ENCODE measurements at places on chromosomes 3 and 15.

- DNase-seq, result no peak
Measured at GRCh38 chr15:40081691-40082194, 26.9 kb downstream of the BMF start.

DNA sequence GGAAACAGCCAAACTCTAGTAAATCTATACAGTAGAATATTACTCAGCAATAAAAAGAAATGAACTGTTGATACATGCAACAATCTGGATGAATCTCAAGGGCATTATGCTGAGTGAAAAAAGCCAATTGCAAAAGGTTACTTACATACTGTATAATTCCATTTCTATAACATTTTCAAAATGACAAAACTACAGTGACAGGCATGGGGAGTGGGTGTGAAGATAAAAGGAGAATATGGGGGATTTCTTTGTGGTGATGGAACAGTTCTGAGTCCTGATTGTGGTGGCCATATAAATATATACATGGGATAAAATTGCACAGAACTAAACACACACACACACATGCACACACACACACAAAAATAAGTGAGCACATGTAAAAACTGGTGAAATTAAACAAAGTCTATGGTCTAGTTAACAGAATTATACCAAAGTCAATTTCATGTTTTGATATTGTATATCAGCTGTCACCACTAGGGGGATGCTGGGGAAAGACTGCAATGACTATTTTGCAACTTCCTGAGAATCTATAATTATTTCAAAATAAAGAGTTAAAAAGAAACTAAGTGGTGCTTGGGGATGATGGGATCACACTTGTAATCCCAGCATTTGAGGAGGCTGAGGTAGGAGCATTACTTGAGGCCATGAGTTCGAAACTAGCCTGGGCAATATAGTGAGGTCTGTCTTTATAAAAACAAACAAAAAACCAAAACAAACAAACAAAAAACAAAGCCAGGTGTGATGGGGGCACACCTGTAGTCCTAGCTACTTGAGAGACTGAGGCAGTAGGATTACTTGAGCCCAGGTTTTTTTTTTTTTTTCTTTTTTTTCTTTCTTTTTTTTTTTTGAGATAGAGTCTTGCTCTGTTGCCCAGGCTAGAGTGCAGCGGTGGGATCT lies 66.0 kb downstream of the SPTSSB start:
- no peak for DNase-seq

DNA sequence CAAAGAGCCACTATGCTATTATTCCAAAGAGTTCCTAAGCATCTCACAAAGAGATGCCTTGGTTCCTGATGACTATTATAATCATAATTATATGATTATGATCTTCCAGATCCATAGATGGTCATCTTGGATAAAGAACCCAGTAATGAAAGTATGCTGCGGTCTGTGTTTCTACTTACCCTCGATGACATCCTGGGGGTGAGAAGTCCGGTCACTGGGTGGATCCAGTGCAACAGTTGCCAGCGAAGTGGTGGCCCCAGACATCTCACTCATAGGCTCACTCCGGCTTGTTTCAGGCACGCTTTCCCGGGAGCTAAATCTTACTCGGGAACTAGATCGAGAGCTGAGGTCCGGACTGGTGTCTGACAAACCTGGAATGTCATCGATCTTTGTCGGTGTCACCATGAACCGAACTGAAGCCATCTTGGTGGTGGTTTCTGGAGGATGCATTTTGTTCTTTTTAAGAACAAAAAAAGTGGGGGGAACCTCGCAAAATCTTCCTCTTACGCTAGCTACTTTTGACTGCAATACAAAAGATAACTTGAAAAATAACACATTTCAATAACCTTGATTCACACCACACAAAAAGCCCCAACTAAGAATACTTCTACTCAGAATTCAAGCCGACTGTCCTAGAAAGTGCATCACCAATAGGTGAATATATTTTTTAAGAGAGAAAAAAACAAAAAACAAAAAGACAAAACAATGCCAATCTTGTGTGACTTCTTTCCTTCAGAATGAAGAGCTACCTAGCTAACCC lies 1.2 kb downstream of the SLC12A6 start:
- DNase-seq, result no peak

DNA sequence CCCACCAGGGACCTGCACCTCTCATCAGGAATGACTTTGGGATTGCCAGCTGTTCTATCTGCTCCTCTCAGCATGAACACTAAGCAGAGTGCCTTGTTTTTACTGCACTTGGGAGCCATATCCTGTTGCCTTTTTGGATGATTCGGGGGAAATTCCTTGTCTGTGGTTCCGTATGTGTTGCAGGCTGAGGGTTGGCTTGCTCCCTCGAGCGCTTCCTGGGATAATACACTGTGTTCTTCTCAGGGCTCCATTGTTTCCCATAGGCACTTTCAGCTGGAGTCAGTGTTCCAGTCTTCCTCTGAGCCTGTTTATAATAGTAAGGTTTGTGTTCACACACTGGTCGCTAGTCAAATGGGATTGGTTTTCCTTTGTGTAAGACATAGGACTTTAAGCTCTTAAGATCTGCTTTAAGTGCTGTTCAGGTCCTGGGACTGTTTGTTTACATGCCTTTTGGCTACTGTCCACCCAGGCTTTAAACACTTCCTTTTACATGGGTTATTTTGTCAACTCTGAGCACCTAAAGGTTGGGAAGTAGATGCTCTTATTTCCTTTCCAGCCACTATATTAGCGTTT lies 23.4 kb downstream of the BOC start:
- no peak for DNase-seq

- no peak for DNase-seq
Measured at GRCh38 chr3:51955175-51955892, at the start of gene GPR62. GPR62 (plus strand) TSS chr3:51955381; CDS start chr3:51955653, 272 bp downstream.

- no peak for DNase-seq
Measured at GRCh38 chr3:170077361-170077760, 39.6 kb downstream of the GPR160 start.

GRCh38 chr15:67803996-67804843 lies 21.1 kb upstream of the SKOR1 start:
- DNase-seq, result no peak

- no peak for DNase-seq
Measured at GRCh38 chr15:80550908-80551260, 144.2 kb upstream of the ABHD17C start.

- DNase-seq, result no peak
Measured at GRCh38 chr15:29859973-29860715, 37.9 kb upstream of the TJP1 start.

- no peak for DNase-seq
Measured at GRCh38 chr3:177931346-177931745, 604.9 kb upstream of the KCNMB2 start.

DNA sequence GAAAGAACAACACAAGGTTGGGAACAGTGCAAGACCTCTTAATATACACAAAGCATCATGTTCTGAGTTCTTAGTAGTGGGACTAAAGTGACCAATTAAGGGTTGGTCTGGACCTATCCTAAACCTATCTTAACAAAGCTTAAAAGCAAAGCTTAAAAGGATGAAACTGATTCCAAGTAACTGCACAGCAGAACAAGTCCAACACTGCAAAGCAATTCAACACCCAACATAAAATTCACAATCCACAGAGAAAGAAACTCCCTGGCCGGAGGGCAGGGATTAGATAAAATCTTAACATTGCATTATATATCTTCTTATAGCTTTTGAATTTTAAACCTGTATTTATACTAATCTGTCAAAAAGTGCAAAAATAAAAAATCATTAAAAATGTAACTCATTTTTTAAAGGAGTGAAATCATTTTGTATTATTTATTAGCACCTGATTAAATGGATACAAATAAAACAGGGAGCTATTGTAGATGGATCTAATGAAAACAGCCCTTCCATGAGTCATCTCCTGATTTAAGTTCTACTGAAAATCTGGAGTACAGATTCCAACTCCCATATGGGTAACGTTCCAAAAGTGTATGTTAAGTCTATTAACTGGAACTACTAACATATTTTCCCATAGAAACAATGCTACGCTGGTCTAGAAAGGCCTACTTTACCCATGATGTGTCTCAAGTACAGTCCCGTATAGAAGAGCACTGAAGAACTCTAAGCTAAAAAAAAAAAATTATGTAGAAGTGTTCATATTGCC lies 34.9 kb downstream of the PIK3R4 start:
- DNase-seq, result no peak

GRCh38 chr3:38637906-38638305 lies 11.6 kb downstream of the SCN5A start:
- no peak for DNase-seq

DNA sequence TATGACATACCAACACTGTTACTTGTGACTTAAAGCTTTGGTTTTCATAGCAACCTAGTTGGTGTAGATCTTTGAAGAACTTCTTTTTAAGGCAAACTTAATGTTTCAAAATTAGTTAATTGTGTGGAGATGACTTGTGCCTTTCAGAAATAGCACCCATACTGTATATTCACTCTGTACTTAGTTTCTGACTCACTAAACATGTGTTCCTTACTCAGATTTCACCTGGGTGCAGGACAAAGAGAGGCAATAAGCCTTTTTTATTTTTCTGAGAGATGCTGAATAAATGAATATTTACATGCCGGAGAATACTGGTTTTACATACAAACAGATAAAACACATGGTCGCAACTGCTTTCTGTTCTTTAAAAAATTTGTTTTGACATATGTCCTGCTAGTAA lies 44.8 kb downstream of the SLC25A26 start:
- DNase-seq, result no peak

DNA sequence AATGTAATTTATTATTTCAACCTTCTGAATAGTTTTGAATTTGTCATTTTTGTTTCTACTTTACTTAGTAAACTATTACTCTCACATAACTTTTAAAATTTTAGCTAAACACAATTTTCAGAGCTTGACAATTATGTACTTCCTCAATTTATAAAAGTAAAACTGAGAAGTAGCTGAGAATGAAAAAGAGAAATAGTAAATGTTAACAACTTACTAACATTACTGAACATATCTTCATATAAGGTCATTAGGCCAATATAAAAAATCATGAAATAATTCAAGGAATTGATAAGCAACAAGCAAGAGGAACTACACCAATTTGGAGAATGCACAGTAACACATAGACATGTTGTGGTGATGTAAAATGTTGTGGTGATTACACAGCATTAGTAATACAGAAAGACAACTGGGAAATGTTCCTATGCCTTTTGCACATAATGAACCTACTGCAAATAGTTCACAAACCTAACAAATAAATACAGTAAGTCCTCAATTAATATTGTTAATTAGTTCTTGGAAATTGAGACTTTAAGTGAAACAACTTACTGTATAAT lies 137.9 kb downstream of the CBLB start:
- no peak for DNase-seq

GRCh38 chr3:144128108-144128892 lies 156.7 kb downstream of the DIPK2A start:
- DNase-seq, result no peak

- no peak for DNase-seq
Measured at GRCh38 chr3:33171580-33171979, 47.0 kb downstream of the SUSD5 start.

DNA sequence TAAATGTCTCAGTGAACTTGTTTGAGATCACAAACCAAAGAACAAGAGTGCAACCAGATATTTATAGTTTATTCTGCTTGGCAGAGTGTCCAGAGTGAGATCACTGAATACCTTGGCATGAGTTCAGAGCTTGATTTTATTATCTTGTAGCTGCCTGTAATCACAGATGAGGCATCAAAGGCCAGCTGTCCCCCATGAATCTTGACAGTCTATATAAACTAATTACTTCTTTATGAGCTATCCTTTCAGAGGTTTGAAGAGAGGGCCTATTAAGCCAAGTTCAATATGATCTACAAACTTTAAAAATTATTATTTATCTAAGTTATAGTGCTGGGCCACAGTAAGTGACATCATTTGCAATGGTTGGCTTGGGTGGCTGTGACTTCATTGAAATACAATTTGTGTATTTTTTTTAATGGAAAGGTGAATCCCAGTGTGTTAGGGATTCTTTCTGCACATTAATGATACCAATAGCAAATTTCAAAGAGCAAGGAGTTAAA lies 251.5 kb downstream of the CLSTN2 start:
- DNase-seq, result no peak

DNA sequence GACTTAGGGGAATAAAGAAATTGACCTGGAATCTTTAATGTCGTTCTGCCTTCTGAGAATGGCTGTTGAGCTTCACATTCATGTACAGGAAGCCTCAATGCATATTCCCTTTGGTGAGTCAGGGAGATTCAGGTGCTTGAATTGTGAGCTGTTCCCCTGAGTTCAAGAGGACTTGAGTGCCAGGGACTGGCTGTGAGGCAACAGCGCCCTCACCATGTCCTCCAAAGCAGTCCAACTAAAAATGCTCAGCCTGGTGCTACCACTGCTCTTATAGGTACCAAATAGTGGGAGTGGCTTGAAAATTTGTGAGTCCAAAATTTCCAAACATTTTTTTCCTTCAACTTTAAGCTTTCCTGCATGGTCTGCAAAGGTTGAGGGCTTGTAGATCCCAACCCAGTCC lies 54.1 kb downstream of the LEO1 start:
- no peak for DNase-seq

- DNase-seq, result no peak
Measured at GRCh38 chr3:24365168-24365567, 129.5 kb downstream of the THRB start.

All from activated T-helper 1 cell treated with anti-CD3 and anti-CD28 coated beads, Interleukin-2, amount 50 U/mL, for 16 hours (primary cell).